ENCODE measurements at places on chromosomes 12 and 14.

DNA sequence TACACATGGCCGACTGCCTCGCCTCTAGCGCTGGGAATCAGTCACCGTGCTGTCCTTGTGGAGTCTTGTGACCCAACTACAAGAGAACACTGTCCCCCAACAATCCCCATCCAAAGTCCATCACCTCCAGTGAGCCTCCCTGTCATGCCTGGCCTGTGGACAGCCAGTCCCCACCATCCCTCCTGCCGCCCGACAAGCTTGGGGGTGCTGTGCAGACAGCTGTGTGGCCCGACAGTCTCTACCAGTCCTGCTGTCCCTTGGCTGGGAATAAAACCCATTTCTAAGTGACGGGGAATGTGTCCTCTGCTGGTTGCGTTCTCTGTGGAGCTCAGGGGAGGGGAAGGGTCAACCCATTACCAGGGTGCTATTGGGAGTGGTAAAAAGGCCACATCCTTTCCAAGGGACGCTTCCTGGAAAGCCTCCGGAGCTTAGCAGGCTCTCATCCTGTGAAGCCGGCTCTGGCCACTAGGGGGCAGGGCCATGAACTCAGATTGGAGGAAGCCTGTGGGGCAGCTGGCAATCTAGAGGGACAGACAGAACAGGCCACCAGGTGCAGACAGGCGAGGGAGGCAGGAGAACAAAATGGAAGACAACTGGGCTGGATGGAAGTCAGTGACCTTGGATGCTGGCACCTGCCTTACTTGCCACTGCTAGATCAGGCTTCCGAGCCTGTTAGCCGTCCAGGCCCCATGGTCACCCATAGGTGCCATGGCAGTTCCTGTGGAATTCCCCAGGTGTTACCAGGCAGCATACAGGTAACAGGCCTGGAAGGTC is 12.0 kb upstream of the BLTP3B start:
- DNase-seq = peak; percentile 72

GRCh38 chr12:125110641-125111360 is 45.6 kb downstream of the AACS start:
- no peak for DNase-seq

DNA sequence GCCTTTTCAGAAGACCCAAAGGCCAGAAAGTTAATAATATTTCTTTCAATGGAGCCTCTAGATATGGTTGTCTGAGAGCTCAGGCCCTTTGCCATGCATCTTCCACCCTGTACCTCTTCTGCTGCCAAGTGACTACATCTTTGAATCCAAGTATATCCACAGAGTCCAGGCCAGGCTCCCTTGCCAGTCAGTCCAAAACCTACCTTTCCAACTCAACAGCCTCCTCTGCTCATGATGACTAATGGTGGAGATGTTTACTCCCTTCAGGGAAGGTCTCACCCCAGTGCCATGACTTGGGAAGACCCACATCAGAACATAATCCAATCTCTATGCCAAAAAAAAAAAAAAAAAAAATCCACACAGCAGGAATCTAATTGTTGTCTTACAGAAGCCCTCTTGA is 20.4 kb downstream of the TTC9 start:
- DNase-seq = no peak

GRCh38 chr12:113823016-113823415 is 143.1 kb downstream of the RBM19 start:
- no peak for DNase-seq

DNA sequence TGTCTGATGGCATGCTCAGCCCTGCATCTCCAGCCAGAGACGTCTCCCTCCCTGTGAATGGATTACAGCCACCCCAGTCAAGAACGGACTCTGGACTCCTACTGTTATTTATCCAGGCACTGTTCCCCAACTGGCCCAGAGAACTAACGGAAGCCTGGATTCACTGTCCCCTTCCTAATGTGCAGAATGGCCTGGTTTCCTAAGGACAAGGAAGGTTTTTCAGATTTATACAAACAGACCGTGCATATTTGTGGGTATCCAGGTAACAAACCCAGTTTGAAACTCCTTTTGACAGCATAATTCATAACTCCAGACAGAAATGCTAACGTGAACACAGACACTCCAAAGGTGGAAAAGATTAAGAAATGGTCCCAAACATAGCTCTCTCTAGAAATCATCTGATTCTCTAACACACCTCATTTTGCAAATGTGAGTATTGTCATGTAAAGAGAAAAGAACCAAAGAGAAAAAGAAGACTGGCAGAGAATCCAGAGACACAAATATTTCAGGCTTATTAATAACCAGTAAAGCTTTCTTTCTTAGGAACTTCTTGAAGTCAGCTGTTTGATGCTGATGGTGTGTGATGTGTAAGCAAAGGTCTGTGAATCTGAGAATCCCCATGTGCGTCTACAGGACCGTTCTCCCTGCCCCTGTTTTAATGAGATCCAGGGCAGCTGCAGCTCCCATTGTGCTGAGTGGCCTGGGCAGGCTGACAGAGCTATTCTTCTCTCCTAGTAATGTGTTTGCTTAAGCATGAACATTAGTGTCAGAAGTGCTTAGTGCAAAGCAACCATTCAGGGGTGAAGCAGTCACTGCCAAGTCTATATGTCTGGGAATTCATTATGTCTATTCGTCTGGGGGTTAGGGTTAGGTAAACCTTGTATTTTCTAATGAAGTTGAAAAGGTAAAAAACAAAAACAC is 86.8 kb upstream of the HIF1A start:
- DNase-seq = no peak

DNA sequence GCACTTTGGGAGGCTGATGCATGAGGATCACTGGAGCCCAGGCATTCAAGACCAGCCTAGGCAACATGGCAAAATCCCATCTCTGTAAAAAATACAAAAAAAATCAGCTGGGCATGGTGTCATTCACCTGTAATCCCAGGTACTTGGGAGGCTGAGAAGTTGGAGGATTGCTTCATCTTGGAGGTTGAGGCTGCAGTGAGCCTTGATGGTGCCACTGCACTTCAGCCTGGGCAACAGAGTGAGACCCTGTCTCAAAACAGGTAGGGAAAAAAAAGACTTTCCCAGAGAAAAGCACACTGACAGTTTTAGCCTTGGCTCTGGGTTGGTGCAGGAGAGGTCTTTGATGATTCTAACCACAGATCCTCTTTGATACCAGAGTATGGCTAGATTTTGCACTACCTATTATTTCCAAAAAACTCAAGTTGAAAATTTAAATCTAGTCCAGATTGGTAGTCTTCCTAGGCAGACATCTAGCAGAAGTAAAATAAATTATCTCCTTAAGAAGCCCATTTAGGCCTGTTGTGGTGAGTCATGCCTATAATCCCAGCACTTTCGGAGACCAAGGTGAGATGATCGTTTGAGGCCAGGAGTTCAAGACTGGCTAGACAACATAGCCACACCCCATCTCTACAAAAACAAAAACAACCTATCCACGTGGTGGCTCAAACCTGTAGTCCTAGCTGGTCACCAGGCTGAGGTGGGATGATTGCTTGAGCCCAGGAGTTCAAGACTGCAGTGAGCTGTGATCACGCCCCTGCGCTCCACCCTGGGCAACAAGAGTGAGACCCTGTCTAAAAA is 18.6 kb downstream of the LARP4 start:
- no peak for DNase-seq

DNA sequence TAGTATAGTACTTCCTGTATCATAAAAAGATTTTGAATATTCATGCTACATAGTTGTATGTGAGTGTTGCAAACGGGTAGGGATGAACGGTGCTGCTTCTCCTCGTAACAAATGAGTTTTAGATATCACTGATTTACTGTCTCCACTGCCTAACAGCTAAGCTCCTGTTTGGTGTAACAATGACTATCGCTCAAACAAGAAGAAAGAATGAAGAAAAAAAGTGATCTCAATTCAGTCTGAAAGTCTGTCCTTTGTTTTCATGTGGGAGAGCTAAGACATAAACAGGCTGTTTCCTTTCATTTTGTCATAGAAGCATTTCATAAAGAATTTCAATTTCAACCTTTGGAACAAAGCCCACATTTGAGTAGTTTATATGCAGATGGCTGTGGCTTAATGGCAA is 26.1 kb upstream of the RTRAF start:
- DNase-seq = no peak

GRCh38 chr12:90355711-90356355 is 599.1 kb downstream of the CCER1 start:
- no peak for DNase-seq

DNA sequence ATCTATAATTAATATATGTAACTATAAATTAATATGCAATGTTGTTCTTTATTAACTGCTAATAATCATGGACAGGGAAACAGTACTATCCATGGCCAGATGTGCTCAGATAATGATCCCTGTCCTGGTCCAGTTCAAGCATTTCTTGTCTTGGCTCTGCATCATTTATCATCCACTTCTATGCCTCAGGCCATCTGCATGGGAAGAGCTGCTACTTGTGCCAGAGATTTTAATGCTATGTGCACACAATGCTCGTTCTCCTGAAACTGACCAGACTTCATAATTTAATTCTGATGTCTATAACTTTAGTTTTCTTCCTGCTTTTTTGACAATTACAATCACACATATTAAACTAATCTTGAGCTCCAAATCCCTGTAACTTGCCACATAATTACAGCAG is 11.2 kb upstream of the TMX1 start:
- no peak for DNase-seq

- no peak for DNase-seq
Measured at GRCh38 chr12:73383584-73384222, 1111.5 kb downstream of the TRHDE start.

DNA sequence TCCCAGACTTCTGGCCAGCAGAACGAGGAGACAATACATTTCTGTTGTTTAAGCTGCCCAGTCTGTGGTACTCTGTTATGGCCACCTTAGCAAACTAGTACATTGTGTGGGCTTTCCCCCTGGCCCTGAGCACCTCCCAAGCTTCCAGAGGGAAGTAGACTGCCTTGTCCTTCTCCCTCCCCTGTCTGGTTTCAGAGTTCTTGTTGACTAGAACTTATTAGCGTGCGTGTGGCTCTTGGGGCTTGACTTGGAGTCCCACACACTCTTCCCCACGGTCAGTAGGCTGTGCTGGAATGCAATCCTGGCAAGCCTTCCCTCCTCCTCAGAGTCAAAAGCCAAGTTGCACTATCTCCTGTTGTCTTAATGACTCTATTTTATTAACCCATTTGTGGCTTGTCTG is 27.7 kb downstream of the FBLN5 start:
- DNase-seq = no peak

DNA sequence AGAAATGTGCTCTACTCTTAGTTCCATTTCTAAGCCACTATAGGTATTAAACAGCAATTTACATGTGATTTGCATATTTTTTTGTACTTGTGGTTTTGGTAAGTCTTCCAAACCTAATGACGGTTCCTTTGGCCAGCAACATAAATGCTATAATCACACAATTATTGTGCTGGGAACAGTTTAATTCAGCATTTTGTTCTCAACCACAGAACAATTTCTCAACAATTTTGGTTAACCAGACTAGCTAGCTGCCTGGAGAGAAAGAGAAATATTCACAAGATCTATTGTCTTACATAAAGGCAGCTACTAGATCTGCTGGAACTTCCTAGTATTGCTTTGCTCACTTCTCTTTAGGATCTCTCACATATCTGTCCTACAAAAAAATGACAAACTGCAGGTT is 265.3 kb downstream of the SOX5 start:
- DNase-seq = no peak

DNA sequence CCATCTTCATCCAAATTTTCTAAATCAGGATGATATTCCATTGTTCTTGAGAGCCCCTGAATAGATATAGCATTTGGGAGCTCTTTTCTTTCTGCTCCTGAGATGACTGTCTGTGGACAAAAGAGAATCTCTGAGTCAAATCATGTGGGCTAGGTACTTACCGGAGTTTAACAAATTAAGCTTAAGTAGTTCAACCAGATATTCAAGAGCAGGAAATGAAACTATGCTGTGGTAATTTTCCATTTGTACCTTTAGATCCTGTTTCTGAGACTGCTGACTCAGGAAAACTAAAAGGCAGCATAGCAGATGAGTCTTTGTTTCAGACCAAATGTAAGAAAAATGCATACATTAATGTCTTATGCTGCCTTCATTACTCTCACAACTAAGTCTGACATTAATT is at the start of gene CLEC7A:
Gene CLEC7A, minus strand, starts transcription at position 158 of the 400 bp plus-strand sequence. Its CDS starts 117 bp downstream, at position 41.
- DNase-seq = no peak

DNA sequence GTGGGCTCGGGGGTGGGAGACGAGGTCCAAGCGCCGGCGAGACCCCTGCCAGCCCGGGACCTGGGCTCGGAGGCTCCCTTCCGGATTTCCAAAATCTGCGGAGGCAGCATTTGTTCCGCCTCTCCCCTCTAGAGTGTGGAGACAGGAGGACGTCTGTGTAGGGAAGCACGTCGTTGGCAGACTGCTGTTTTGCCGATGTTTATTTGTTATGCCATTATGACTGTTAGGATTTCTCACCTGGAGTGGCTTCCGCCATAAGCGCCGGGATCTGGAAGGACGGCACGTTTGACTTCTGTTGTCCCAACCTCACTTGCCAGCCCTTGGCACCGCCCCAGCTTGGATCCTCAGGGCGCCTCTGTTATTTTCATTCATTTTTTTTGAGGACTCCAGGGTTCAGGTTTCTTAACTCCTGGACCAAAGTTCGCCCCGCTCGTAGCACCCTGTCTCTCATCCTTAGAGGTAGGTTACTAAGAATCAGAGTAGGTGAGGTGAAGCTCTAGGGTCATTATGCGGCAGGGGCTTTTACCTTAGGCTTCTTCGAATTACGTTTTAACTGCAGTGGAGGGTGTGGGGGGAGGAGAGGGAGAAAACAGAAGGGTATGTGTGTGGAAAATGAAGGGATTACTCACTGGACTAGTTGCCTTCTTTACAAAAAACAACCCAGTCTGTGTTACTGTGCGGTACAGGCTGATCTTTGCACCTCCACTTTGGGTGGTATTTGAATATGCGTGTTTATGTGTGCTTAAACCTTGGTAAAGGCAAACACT is 547 bp upstream of the PYGL start:
- DNase-seq = peak; percentile 1

DNA sequence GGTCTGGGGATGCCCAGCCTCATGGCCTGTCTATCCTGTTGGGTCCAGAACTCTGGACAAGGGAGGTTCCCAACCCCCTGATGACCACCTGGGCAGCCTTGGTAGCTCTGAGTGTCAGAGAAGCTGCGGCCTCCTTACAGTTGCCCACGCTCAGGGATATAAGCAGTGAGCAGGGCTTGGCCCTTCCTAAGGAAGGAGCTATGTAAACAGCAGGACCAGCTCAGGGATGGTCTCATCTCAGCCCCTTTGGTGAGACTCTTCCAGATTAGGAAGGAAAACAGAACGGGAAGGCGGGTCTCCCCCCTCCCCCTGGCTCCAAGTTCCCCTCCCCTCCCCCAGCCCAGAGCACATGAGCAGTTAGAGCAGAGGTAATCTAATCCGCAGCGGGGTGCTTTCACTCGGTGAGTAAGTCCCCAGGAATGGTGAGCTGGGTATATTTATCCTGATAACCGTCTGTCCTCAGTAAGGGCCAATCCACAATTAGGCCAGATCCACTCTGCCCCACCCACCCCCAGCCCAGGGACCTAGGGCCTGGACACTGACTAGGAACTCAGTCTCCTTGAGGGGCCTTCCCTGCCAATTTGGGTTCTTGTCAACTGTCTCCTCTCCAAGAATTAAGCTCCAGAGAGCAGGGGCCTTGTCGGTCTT is 29.5 kb upstream of the RPLP0 start:
- no peak for DNase-seq

- no peak for DNase-seq
Measured at GRCh38 chr14:28461389-28461788, 305.2 kb upstream of the FOXG1 start.

GRCh38 chr12:88870000-88870737 is 289.9 kb upstream of the KITLG start:
- DNase-seq = no peak

- DNase-seq = no peak
Measured at GRCh38 chr12:96457191-96457930, 32.0 kb upstream of the CFAP54 start.

Data from stimulated activated CD4-positive, alpha-beta T cell treated with anti-CD3 and anti-CD28 coated beads, TNF-alpha, amount 100 ng/mL, for 24 hours (primary cell).